RPMI8226 (cell line): ENCODE measurements at places on chromosomes 2 and 18.
A peak's percentile ranks its signal among the peaks of the same experiment; 100 is the strongest.

GRCh38 chr2:32009516-32010256 is 1.1 kb downstream of the MEMO1 start:
- DNase-seq = peak; percentile 46

DNA sequence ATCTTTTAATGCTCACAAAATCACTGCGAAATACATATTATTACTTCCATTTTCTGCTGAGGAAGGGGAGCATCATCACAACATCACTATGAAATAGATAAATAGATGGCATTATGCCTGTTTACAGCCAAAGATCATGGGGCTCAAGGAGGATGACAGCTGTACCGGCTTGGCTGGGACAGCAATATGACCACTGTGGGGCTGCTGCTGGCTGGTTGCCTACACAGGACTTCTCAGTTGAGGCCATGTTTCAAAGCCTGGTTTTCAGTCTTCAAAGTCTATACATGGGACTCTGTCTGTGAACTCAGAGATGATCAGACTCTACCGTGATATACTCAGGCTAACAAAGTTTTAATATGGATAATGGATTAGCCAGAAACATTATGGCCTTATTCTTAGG is 58.7 kb downstream of the SPATS2L start:
- no peak for DNase-seq

GRCh38 chr2:132589111-132589830 is 80.7 kb downstream of the LYPD1 start:
- no peak for DNase-seq

DNA sequence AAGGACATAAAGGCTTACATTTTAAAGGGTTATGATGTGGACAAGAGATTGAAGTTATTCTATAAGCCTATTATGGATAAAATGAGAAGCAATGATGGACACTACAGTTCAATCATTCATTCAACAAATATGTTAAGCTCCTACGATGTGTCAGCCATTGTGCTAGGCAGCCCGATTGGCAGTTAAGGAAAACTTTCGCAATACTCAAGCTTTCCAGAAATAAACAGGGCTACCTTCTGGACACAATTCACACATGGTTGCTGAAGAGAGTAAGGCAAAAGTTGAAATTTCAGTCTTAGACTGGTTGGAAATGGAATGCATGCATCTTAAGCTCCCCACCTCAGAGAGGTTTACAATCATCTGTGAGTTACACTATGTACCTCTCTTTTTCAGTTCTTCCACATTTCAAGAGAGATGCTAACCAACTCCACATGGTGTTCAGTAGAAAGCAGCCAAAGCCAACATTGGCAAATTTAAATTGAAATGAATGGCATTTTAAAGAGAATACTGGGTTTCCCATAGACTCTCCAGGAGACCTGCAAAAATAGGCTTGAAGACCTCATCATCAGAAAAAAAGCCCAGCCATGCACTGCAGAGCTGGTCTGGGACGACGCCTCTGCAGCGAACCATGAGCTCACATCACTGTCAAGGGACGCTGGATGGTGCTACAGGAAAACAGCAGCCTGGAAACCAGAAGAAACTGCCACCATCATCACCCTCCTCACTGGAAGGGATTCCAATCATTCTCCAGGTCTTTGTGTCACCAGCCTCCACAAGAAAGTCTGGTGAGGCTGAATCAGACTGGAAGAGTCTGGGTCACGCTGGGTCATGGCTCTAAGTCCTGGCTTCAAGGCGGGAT is 276.3 kb downstream of the AFF3 start:
- DNase-seq = no peak

GRCh38 chr18:48106976-48107781 is 176.7 kb upstream of the SMAD2 start:
- no peak for DNase-seq

GRCh38 chr2:57146951-57147350 is 899.7 kb upstream of the VRK2 start:
- no peak for DNase-seq

GRCh38 chr18:76674596-76674995 is 147.8 kb upstream of the ZNF236 start:
- no peak for DNase-seq

DNA sequence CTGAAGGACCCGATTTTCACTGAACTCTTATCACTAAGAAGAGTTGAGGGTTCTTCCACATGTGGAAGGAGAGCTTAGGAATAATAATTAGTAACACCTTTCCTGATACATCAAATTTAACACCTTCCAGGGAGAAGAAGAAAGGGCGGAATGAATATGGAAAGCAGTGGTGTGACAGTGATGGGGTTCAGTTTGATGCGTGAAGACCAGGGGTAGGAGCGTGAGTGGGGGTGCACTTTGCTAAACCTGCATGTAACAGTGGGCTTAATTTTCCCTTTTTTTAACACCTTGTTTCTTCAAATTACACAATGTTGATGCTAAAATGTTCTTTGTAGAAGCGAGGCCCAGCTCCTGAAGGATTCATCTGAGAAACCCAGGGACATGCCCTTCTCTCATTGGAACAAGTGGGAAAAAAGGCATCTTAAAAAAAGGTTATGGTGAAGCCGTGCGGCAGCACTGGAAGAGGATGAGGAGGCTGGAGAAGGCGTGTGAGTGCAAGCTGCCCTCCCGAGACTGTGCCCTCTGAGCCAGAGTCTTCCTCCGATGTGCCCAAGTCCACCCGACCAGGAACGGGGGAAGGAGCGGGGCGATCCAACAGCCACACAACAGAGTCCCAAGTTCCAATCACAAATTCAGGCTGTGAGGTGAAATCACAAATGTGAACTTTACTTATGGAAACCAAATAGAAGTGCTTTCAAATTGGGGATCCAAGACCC is 80.8 kb downstream of the MBP start:
- no peak for DNase-seq

DNA sequence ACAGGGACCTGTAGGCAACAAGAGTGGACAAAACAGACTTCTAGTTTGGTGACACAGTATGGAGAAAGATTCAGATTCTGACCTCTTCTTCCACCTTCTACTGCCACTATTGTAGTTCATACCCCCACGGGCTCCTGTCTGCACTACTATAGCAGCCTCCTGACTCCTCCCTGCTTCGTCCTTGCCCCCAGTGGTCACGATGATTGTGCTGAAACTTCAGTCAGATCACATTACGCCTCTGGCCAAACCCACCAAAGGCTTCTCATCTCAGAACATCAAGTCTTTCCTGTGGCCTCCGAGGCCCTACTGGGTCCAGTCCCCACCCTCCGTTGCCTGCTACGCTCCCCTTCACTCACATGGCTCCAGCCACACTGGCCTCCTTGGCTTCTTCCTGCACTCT is 147.6 kb downstream of the CYP26B1 start:
- no peak for DNase-seq

DNA sequence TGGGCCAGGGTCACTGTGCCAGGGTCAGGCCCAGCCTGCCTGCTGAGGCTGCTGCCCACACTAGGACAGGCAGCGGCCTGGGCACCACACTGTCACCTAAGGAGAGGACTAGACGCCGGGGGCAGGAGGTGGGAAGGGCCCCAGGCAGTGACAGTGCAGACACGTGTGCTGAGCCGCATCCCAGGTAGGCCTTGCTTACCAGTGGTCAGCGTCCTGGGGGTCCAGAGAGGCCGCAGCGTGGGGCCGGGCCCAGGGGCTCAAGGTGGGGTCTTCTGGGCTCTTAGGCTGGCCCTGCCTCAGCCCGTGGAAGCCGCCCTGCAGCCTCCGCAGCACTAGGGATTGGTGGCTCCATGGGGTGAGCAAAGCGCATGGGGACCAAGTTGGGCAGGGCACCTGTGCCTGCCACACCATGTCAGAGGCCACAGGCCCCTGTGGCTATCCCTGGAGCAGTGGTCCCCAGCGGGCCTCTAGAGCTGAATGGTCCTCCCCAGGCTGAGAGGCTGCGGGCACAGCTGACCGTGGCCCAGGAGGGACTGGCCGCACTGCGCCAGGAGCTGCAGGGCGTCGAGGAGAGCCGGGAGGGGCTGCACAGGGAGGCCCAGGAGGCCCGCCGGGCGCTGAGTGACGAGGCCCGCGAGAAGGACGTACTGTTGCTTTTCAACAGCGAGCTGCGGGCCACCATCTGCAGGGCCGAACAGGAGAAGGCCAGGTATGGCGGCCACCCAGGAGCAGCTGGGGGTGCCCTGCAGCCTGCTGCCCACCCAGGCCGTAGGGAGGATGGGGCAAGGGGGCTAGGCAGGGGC is 35.2 kb upstream of the SNED1 start:
- no peak for DNase-seq

DNA sequence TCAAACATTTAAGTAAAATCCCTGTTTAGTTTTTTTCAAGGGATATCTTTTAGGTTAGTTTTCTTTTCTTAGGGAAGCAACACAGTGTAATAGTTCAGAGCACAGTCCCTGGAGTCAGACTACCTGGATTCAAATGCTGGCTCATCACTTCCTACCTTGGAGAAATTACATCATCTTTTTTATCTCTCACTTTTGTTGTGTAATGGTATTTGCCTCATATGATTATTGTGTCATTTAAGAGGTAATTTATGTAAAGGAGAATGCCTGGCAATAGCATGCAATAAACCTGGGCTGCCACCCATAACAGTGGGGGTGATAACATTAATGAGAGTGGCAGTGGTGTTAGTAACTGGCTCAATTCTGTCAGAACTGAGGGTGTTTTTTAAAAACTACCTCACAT is 26.3 kb downstream of the ERLEC1 start:
- DNase-seq = no peak

GRCh38 chr2:95025406-95026319 is at the start of gene MAL:
MAL (plus strand) TSS chr2:95025708; CDS start chr2:95025793, 85 bp downstream.
- peak; percentile 83 for DNase-seq
